GM13977 (cell line): ENCODE measurements at places on chromosomes 5 and 9.
A peak's percentile ranks its signal among the peaks of the same experiment; 100 is the strongest.

- DNase-seq: no peak
Measured at GRCh38 chr5:32315221-32316014, 2.7 kb upstream of the MTMR12 start.

- no peak for DNase-seq
Measured at GRCh38 chr9:108181441-108181840, 674.3 kb downstream of the ACTL7B start.

GRCh38 chr9:83220730-83221129 lies 157.8 kb upstream of the RASEF start:
- DNase-seq: peak; percentile 61

DNA sequence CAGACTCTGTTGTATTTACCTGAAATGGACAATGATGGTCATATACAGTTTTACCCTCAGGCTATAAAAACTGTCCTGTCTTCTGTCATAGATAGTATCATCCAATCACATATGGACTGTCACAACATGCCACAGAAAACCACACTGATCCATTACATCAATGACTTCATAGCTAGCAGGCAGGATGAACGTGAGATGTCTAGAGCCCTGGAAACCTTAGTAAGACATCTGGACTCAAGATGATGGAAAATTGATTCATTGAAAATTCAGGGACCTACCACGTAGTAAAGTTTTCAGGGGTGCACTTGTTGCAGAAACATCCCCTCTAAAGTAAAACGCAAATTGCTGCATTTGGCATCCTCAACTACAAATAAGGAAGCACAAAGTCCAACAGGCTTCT lies 284.4 kb upstream of the RGMB start:
- no peak for DNase-seq

DNA sequence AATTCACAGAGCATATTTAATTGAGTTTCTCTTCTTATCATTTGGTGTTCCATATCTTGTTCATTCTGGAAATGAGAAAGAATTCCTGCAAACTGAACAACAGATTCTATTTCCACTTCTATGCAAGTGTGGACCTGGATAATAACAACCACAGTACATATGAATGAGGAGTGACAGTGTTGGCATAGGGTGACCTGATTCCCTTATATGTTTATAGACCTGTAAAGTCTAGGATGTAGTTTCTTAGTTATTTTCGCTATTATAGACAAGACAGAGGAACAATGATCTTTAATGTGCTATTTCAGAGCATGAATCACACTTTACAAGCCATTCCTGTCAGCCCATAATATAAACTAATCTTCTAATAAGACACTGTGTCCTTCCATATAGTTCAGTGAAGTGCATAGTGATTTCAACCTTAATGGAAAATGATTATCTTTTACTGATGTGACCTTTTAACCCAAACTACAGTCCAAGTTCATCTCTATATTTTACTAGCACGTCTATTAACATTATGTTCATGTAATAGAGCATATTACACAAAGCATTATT lies 88.2 kb upstream of the FAM174A start:
- DNase-seq: no peak

GRCh38 chr9:131312822-131313770 lies 23.6 kb downstream of the PLPP7 start:
- no peak for DNase-seq

DNA sequence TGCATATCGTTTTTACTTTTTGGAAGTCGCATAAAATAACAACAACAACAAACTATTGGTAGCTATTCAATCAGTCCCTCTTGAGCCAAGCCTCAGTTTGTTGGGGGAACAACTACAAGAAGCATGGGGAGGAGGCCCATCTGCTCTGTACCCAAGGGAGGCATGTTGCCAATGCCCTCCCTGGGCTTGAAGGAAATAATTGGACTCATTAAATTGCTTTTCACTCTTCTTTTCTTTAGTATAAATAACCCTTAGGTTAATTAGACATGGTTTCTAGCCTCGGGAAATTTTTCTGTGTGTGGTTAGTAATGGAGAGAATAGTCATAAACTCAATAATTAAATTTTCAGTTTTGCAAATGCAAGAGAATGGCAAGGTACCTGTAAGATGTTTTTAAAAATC lies 500.7 kb downstream of the TLE4 start:
- no peak for DNase-seq

DNA sequence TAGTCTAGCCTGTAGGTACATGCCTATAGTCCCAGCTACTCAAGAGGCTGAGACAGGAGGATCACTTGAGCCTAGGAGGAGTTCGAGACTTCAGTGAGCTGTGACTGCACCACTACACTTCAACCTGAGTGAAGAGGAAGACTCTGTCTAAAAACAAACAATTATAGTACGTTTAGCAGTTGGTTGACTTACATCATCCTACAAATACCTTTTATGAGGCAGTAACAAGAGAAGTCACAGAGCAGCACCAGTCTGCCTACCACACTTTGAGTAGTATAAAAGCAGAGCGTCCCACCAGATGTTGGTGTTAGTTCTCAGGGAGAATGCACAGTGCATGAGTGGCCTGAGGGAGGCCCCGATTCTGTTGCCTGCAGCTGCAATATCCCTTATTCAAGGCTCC lies 16.1 kb downstream of the ZFR start:
- DNase-seq: no peak

DNA sequence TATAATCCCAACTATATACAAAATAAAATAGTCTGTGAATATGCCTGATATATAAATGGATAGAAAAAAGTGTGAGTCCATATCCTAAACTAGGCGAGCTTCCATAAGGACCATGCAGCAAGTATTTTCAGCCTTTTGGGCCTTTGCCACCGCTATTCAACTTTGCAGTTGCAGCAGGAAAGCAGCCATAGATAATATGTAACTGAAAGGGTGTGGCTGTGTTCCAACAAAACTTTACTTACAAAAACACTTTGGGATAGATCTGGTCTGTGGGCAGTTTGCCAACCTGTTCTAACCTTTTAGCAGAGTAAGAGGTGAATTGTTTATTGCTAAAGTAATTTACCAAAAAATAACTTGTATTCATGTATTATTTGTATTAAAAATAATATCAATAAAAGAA lies 127.8 kb upstream of the GPR151 start:
- DNase-seq: no peak

DNA sequence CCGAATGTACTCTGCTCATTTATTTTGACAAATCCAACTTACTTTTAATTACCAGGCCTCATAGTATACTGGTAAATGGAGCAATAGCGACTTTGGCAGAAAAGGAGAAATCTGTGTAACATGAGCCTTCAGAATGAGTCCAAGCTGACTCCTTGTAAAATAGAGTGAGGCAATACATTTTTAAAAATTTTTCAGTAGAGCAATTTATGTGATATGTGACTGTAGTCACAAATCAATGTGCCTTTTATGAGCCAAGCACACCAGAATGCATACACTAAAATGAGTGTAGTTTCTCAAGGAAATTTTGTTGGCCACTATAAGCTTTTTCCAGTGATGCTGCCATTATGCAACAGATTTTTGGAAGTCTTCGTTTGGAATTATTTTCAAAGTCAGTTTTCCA lies 73.8 kb downstream of the SNCAIP start:
- DNase-seq: no peak

GRCh38 chr5:107359033-107359915 lies 311.5 kb downstream of the EFNA5 start:
- DNase-seq: no peak

DNA sequence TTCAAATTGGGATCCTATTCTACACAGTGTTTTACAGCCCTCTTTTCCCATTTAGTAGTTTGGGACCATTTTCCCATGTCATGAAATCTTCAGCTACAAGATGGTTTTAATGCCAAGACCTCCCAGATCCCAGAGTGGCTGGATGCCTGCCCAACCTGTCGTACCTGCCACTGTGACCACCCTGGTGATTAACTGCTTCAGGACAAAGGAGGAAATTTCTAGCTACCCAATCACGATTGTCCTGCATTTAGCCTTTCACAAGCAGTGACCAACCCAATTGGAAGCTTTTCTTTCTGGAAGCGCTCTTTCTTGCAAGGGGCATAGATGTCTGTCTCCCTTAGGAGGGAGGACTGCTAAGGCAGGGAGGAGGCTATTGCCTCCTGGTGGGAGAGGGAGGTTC lies 13.8 kb downstream of the IL9 start:
- DNase-seq: no peak

- no peak for DNase-seq
Measured at GRCh38 chr5:39570403-39571027, 145.7 kb upstream of the DAB2 start.

DNA sequence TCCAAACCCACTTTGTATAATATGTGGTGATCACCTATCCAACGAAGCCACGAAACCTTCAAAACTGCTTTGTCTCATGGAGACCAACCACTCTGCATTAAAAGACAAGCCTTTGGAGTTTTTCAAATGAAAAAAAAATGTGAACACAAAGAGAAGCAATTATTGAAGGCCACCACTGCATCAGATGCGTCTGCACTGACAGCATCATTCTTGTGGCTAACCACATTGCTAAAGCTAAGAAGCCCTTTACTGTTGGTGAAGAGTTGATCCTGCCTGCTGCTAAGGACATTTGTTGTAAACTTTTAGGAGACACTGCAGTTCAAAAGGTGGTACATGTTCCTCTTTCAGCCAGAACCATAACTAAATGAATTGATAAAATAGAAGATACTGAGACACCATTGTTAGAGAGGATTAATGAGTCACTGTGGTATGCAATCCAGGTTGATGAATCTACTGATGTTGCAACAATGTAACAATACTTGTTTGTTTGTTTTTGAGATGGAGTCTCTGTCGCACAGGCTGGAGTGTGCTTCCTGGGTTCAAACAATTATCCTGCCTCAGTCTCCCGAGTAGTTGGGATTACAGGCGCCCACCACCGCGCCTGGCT lies 45.4 kb downstream of the TAF11L14 start:
- DNase-seq: no peak

DNA sequence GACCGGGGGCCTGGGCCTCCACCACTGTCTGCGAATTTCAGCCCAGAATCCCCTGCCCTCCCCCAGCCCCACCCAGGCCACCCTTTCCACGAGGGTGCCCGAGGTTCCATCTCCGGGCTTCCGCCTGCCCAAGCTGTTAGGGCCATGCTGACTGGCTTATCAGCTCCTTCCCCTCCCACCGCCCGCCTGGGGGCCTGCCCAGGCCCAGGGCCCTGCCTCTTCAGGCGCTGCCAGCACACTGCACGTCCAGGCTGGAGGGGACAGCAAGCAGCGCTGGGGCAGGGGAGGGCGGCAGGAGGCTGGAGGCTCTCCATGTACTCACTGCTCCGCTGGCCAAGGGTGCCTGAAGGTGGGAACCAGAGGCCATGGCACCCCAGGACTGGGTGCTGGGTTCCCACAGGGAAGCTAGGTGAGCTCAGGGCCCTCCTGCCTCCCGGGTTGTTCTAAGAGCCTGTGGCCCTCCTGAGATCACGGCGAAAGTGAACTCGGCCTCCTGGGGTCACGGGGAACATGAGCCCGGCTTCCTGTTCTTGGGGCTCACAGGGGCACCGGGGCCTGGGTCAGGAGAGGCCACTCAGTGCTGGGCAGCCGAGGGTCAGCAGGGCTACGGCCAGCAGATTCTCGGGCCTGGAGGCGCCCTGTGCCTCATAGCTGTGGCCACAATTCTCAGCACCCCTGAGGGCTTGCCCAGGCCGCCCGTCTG lies 57.7 kb upstream of the EGFL7 start:
- no peak for DNase-seq

DNA sequence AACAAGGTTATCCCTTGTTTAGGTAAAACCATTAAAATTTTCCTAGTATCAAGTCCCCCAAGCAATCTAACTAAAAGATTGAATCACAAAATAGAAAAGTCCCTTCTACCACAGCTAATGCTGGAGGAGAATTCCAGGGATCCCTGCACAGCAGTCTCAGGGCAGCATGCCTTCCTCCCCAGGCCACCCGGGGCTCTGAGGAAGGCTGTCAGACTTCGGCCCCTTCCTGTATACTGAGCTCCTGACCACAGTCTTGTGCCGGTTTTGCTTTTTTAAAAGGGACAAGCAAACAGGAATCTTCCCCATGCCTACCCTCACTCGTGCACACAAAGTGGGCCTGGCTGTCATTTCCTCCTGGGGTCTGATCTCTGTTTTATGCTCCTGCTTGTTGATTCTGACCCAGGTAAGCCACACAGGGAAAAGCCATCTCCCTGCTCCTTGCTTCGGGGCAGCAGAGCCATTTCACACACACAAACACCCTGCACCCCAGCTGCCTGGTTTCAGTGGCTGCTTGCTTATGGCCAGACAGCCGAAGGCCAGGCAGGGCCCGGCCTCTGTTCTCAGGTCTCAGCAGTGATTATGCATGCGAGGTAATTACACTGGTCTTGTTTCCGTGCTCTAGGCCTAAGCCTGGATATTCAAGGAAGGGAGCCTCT lies 211.9 kb downstream of the NXNL2 start:
- DNase-seq: no peak

DNA sequence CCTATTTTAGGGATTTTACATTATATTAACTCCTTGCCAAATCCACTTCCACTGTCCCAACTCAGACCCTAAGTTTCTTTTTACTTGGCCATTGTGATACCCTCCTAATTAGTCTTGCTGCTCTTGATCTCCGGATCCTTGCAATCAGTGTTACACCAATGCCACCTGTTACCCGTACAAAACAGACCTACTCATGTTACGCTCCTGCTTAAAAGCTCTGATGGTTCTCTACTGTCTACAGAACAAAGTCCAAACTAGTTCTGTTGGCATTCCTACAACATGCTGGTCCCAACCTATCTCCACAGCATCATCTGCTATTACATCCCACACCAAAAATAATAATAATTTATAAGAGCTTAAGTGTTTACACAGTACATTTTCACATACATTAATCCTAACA lies 9.8 kb downstream of the ECPAS start:
- DNase-seq: no peak

- DNase-seq: no peak
Measured at GRCh38 chr5:38403877-38404635, 145.7 kb downstream of the EGFLAM start.

DNA sequence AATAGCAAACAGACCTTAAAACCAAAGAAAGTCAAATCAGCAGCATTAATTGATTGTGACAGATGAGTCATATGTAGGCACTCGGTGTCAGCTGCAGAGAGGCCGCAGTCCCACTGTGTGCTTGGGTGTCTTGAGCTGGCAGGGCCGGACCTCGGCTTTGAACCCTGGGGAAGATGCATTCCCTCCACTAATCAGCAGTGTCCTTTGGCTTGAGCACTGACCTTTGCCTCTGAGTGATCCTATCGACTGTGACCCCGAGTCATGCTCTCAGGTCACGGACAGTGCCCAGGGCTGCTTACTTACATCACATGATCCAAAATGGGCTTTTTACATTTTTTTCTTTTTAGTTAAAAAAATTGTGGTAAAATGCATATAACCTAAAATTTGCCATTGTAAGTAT lies 188.7 kb downstream of the GADD45G start:
- no peak for DNase-seq

DNA sequence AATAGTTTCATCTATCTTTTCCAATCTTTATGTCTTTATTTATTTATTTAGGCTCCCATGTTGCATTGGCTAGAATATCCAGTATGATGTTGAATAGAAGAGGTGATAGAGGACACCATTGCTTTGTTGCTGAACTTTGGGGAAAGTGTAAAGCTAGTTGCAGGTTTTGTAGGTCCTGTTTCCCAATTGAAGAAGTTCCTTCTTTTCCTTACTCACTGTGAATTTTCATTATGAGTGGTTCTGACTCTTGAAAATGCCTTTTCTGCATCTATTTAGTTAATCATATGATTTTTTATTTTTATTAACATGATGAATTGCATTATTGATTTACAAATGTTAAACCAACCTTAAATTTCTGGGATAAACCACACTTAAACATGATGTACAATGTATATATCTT lies 58.9 kb upstream of the NR3C1 start:
- DNase-seq: no peak

- DNase-seq: no peak
Measured at GRCh38 chr5:63217422-63217821, 638.8 kb downstream of the LRRC70 start.

- no peak for DNase-seq
Measured at GRCh38 chr5:29304545-29304944, 1888.9 kb upstream of the CDH6 start.
